ENCODE measurements at places on chromosomes 12 and 14.

GRCh38 chr14:77290705-77291104 lies 19.7 kb upstream of the NGB start:
- DNase-seq: no peak

- no peak for DNase-seq
Observed at GRCh38 chr12:79552192-79552591, 138.6 kb downstream of the PAWR start.

GRCh38 chr14:92513966-92514843 lies 624 bp downstream of the RIN3 start:
- no peak for DNase-seq

GRCh38 chr14:70018713-70019211 lies 139.5 kb downstream of the SMOC1 start:
- DNase-seq: no peak

DNA sequence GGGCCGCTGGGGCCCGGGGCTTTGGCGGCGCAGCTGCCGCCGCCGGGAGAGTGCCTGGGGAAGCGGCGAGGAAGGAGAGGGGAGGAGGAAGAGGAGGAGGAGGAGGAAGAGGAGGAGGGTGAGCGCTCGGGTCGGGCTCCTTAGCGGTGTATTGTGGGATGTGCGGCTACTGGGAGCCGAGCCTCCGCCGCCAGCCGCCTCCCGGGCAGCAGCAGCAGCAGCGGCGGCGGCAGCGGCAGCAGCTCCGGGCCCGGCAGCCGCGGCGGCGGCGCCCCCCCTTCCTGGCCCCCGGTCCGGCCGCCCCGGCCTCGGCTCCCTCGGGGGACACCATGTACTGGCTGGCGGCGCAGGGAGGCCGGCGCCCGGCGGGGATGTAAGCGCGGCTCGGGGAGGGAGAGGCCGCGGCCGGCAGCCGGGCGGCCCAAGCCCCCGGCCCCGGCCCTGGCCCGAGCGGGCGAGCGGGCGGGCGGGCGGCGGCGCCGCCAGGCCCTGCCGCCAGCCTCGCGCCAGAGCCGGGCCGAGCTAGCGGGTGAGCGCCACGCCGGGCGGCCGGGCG lies at the start of gene SETD1B:
TSS of gene SETD1B (plus strand) at position 149 of the 556 bp plus-strand sequence. CDS start 729 bp downstream, outside the sequence.
- DNase-seq: no peak

- DNase-seq: no peak
Observed at GRCh38 chr12:6333566-6333965, 8.3 kb downstream of the TNFRSF1A start.

DNA sequence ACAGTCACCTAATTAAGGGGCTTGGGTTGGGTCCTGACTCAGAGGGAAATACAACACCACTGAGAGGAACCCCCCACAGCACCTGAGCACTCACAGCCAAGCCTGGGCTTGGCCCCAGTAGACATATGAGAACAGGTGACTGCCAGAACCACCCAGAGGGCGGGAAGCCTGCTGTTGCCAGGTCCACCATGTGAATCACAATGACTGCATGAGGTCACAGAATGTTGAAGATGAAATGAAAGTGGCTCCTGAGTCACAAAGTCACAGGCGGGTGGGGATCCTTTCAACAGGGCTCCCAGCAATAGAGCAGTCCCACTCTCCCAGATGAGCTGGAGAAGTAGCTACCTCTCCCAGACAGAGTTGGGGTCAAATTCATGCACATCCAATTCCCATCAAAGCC lies at the start of gene LRRC74A:
TSS of gene LRRC74A (plus strand) at position 287 of the 400 bp plus-strand sequence. CDS start 290 bp downstream, outside the sequence.
- no peak for DNase-seq

DNA sequence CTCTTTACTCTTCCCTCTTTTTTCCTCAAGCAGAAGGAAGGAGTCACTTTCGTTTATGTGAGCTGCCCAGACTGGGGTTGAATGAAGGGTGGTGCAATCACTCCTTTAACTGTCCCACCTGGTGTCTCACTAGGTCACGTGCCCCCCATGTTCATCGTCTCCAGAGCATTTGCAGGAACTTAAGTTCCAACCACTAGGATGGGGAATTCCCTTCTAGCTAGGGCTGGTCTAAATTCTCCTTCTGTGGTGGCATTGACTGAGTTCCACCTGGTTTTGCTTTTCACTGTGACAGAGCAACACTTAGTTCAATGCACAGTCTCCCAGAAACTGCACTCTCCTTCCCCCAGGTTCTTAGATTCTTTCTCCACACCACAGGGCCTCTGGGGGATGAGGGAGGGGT lies 9.5 kb downstream of the FANCM start:
- no peak for DNase-seq

- no peak for DNase-seq
Observed at GRCh38 chr12:132200800-132201199, 56.5 kb downstream of the NOC4L start.

- DNase-seq: no peak
Observed at GRCh38 chr12:127126260-127126628, 1140.7 kb upstream of the TMEM132C start.

GRCh38 chr12:75709503-75709902 lies 198.1 kb upstream of the KRR1 start:
- no peak for DNase-seq

GRCh38 chr14:98946940-98947339 lies 325.1 kb downstream of the BCL11B start:
- no peak for DNase-seq

DNA sequence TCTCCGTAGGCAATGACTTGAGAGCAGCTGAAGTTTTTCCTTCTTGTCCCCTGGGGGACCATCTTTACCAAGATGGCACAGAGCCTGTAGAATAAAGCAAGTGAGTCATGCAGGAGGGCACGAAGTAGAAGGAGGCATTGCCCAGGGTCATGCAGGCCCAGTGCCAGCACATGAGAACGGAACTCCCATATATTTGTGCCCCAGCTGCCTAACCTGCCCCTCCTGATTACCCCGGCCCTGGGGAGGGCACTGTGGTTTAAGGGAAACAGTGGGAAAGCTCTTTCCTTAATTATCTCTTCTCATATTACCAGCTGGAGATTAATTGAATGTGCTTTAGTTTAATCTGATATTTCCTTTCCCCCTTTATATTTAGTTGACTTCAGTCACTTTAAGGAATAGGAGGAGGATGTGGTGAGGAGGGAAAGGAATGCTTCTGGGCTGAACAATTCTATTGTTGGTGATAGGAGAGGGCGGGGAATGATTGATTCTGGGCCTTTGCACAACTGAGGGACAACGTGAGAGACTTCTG lies 51.9 kb downstream of the RASSF8 start:
- peak; percentile 3 for DNase-seq

- no peak for DNase-seq
Observed at GRCh38 chr12:15777355-15778012, 11.7 kb downstream of the EPS8 start.

- DNase-seq: no peak
Observed at GRCh38 chr12:117069101-117069797, 30.0 kb downstream of the TESC start.

DNA sequence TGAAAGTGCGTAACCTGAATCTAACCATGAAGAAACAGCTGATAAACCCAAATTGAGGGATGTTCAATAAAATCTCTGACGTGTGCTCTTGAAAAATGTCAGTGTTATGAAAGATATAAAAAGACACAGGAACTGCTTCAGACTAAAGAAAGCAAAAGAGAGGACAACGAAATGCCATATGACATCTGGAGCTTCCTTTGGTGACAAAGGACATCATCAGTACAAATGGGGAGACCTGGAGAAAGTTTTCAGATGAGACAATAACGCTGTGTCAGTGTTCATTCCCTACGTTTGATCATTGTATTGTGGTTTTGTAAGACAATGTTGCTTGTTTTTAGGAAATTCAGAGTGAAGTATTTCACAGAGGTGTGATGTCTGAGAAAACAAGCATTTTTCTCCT lies 125.9 kb upstream of the MAP1LC3B2 start:
- DNase-seq: no peak

GRCh38 chr12:69240631-69240995 lies 1.2 kb downstream of the CPSF6 start:
- peak; percentile 9 for DNase-seq

- no peak for DNase-seq
Observed at GRCh38 chr12:75922944-75923642, 108.5 kb downstream of the PHLDA1 start.

DNA sequence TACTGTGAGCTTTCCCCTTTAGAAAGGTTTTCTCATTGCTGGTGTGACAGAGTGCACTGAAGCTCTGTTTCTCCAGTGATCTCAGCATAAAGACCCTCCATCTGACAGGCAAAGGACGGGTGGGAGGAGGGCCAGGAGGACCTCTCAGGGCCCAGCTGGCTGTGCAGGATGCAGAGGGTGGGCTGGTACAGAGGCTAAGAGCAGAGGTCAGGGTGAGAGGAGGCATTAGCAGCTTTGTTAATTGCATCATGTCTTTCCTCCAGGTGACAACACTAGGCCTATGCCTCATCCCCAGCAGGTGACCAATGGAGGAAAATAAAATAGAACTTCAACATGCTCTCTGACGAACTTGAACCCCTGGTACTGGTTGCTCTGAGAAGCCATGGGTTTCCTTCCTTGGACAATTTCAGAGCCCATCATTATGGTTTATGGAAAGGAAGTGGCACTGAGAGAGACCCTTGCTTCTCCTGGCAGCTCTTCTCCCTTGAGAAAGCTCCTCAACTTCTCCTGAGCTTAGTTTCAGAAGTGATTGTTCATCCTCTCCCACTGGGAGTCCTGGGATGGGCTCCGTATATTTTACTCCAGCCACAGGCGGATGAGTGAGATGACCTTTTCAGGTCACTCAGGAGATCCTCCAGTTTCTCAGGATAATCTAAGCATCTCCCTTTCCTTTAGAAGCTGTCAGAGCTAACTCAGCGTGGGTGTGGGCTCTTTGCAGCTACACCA lies 45.8 kb upstream of the ATP23 start:
- no peak for DNase-seq

DNA sequence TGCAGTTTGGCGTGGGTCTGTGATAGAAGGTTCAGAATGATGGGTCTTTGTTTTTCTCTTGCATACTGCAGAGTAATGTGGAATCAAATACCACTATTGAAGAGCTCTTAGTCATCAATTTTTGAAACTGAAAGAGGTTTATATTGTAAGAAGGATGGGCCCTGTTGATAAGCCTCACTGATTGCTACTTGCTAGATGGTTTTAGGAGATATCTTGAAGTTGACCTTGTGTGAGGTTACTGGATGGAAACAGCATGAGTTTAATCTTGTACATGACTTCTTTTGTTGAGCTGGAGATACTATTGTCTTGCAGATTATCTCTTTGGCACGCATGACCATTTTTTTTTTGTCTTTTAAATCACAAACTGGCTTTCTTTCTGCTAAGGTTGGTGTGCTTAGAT lies 13.8 kb downstream of the BICD1 start:
- DNase-seq: no peak

DNA sequence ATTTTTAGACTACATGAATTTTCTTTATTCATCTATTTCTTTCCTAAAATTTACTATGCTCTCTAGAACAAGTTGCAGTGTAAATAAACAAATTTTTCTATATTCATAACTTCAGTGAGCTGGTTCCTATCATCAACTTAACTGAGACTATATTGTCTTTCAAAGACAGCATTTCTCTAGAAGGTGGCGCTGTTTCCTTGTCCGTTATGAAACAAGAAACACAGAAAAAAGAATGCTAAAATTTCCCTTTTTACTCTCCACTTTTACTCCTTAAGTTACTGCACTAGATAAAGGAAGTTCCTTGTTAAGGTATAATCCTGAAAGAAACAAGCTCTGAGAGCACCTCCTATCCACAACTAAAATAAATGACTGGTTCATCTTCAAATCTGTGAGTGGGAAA lies 8.2 kb upstream of the CLEC2A start:
- no peak for DNase-seq

DNA sequence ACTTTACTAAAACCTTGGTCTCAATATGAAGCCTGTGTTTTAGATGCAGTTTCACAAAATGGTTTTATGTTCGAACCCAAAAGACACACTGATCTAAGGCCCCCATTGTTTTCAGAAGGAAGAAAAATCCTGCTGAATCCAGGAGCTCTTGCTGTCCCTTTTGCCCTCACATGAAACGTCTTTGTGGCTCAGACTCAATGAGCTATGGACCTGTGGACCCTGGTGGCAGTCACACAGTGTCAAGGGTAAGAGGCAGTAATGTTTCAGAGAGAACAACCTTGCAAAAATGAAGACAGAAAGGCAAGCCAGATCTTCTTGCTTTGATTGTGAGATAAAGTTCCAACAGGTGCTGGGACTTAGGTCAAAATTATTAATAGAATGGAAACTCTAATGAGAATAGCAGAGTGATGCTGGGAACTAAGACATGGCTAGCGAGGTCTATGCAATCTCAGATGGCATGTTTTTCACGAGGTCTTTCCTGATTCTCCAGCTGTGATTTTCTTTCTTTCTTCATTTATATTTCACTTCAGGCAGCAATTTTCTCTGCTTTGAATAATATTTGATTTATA lies 164.9 kb upstream of the SLC38A2 start:
- no peak for DNase-seq

DNA sequence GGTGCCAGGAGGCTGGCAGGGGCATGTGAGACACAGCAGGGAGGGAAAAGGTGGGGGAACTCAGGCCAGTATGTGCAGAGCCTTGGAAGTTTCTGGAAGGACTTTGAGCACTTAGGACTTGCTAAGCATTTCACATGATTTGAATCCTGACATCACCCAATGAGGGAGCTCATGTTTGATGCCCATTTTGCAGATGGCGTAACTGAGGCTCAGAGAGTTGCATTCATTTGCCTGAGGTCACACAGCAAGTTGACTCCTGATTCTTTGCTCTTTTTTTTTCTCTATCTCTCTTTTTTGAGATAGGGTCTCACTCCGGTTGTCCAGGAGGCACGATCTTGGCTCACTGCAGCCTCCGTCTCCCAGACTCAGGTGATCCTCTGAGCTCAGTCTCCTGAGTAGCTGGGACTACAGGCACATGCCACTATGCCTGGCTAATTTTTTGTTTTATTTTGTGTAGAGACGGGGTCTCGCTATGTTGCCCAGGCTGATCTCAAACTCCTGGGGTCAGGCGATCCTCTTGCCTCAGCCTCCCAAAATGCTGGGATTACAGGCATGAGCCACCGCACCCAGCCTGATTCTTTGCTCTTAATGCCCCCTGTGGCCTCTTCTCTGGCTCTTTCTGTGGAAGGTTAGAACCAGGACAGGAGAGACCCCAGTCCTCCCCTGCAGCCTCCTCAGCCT lies 246.1 kb downstream of the RBM19 start:
- no peak for DNase-seq

DNA sequence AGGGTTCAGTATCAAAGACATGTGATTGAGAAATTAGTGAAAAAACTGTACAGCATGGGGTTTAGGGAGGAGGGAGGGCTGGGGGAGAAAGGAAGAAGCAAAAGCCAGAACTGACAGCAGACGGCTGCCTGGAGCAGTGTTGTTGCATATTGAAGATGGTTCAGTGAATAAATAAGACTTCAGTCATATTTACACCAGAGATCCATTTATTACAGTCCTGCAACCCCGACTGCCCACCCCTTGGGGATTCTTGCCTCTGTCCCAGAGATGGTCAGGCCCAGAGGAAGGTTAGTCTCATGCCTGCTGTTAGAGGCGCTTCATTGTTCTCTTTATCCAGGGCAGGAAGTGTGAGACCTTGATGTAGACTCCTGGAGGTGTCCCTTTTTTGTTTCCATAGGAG lies 3.2 kb downstream of the GZMH start:
- DNase-seq: no peak
